ENCODE measurements at places on chromosomes 7 and 10.

- no peak for DNase-seq
Observed at GRCh38 chr10:114303556-114303955, 64.5 kb downstream of the VWA2 start.

DNA sequence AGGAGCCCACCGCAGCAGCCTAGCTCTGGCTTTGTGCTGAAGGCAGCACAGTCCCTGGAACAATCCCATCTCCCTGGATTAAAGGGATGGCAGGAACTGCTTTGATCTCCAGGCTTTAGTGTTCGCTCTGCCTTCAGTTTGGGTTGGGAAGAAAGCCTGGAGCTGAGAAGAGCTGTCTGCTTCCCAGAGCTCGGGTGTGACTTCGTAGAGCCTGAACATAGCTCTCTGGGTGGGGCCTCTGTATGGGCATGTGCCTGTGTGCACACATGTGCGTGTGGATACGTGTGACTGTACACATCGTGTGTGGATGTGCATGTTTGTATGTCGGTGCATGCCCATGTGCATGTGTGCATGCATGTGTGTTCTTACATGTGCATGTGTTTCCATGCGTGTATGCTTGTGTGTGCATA lies 8.7 kb downstream of the ADCY1 start:
- no peak for DNase-seq

GRCh38 chr10:33229252-33229948 lies 105.1 kb downstream of the NRP1 start:
- DNase-seq: no peak

GRCh38 chr10:24415455-24416125 lies 206.7 kb downstream of the KIAA1217 start:
- no peak for DNase-seq

- DNase-seq: no peak
Observed at GRCh38 chr10:49161411-49161997, 26.7 kb downstream of the TMEM273 start.

DNA sequence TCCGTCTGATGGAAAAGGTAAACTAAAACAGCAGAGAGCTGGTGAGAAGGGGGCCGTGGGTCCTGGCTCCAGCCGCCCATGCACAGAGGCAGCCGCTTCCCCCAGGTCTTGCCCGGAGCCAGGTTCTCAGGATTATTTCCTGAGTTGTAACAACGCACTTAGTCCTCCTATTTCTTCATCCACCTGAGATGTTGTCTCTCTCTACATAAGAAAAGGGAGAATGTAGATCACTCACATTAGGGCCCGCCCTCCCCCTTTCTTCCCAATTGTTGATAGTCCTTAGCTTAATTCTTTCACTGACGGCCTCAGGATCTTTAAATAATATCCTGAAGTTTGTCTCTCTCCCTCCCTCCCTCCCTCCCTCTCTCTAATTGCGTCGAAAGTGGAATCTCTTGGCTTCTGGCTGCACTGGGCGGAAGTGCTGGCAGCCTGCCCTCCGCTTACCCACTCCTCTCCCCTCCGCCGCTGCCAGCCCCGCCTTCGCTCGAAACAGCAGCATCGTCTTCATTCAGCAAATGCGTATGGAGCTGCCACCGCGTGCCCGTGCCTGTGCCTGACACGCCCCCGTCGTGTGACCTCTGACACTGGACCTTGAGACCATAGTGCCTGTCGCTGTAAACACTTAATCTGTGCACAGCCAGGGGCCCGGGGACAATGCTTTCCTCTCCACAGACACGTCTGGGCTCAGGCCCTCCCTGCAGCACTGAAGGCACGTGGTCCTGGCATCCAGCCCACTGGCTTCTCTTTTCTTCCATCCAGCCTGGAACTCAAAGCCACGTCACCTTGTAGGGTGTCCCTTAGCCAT lies 174.5 kb upstream of the PPP2R2D start:
- DNase-seq: no peak

DNA sequence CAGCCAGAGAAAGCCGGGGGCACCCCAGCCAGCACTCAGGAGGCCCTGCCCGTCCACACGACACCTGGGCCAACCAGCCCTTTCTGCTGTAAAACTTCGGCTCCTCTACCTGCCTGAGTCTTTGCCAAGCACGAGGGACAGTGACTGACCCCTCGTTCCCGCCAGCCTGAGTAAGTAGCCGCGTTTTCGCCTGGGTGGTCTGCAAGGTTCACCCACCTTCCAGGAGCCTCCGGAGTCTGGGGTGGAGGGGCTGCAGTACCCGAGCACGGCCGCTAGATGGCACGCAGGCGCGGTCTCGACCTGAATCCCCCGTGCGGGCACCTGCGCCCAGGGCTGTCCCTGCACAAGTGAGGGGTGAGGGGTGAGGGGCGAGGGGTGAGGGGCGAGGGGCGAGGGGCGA lies 192.7 kb downstream of the PTPRN2 start:
- no peak for DNase-seq

DNA sequence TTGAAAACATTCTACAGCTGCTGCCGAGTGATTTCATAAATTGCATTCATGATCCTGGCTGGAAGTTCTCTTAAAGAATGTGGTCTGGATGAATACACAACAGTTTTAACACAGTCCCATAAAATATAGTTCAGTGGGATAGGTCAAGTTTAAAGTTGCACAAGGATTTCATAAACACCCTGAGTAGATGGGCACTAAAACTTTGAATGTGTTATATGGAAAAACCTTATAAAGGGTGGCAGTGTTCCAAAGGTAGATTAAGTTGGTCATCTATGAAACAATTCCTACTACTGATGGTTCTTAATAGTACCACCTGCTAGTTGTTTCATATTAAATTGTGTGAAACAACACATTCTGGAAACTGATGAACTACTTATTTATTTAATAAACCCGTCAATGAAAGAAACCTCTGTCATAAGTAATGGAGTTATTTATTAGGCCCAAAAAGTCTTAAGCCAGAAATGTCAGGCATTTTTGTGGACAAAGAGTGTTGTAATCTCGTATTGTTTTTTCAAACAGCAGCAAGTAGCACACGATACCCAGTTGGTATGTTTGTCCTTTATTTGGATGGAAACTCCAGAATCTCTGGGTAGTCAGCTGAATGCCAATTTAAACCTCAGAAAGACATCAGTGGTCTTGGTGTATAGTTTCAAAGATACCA lies 14.3 kb upstream of the RPA3 start:
- no peak for DNase-seq

DNA sequence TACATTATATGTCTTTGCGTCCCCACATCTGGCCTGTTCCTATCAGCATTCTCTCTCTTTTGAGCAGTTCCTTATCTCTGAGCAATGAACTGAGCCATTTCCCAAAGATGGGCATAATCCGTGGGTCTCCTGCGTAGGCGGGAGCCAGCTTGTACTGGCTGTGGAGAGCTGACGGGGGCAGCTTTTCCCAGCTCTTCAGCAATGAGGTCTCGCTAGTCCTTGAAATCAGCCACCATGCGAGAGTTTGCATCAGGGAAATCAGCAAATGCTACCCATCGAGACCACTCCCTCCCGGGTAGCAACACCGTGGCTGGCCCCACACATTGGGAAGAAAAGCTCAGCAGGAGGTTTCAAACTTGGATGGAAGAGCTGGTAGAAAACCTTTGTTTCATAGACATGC lies 51.9 kb upstream of the FAM180A start:
- no peak for DNase-seq

DNA sequence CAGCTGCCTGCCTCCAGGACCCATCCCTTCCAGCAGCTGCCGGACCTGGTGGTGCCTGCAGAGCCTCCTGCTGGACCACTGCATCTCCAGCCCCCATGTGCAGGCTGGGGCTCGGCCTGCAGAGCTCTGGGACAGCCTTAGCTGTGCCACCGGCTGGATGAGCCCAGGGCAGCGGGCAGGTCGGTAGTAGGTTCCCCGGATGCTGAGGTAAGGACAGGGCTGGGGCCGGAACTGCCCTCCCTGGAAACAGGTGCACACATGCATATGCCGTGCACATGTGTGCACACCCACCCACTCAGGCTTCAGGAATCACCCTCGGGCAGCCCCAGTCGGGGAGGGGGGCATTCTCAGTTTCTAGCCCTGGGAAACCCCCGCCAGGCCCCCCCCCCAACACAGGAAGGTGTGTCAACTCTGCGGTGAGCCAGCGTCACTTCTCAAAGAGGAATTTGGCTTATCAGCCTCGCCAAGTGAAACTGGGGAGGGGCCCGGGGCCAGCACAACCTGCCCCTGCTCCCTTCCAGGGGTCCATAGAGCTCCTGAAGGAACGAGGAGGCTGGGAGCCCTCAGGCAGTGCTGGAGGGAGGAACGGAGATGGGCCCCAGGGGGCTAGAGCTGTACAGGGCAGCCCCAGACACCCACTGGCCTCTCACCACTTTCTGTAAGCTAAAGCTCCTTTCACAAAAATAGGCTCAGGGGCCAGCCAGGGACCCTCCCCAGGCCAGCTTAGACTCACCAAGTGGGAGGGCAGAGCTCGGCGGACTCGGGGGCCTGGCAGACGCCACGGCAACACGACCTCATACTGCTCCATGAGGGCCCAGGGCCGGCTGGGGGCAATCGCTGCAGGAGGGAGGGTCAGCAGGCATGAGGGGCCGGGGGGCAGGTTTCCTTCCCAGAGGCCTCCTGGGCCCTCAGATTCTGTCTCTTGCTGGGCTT lies 1.7 kb downstream of the ADAM8 start:
- DNase-seq: peak; percentile 88

- no peak for DNase-seq
Observed at GRCh38 chr10:12473491-12473890, 124.1 kb downstream of the CAMK1D start.

DNA sequence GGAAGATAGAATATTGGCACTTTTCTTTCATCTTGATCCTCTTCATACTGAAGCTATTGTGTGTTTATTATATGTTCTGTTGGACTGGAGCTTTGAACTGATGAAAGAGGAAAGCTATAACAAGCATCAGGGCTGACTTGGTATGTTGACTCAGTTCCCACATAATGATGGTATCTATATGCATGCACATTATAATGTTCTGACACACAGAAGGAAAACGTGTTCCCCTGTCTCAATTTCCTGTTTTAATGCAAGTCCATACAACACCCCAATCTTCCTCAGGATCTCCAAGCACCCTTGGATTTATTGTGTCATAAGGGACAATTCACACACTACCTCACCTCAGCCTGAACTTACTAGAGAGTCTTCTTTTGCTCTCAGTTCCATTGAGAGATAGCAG lies 8.3 kb upstream of the WASL start:
- no peak for DNase-seq

GRCh38 chr7:83957333-83957732 lies 237.3 kb downstream of the SEMA3A start:
- no peak for DNase-seq

GRCh38 chr10:11823989-11824346 lies 812 bp downstream of the PROSER2 start:
- no peak for DNase-seq

- no peak for DNase-seq
Observed at GRCh38 chr7:157464971-157465886, 128.4 kb downstream of the DNAJB6 start.

DNA sequence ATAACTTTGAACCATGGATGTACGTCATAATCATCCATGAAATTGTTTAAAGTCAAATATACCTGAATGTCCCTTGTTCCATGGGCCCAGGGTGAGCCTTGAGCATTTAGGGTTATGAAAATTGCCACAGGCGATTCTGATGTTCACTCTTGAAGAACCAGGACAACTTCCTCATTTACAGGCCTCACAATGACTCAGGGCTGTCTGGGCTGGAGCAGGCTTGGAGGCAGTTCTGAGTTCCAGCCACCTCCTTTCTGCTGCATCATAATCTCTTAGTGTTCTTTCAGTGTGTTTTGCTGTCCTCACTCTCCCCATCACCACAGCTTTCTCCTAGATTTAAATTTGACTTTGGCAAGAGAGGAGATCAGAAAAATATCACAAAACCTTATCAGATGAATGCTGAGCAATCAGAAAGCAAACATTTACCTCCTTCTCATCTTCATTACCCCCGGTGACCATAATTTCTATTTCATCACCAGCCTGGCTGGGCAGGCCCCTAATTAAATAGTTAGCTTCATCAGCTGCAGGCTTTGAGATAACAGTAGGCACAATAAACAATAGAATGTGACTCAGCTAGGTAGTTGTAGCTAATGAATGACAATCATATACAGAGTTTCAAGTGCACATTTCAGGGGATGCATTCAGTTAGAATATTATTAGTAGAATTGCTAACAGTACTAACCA lies 571.0 kb downstream of the SH2D4B start:
- DNase-seq: peak; percentile 57

- DNase-seq: no peak
Observed at GRCh38 chr7:20269726-20270125, 52.5 kb upstream of the MACC1 start.

GRCh38 chr10:132539894-132540293 lies 2.3 kb downstream of the INPP5A start:
- no peak for DNase-seq

- no peak for DNase-seq
Observed at GRCh38 chr10:62121187-62121530, 147.5 kb downstream of the RTKN2 start.

GRCh38 chr7:98805956-98806838 lies 63.6 kb downstream of the TMEM130 start:
- DNase-seq: no peak

GRCh38 chr10:130013335-130014262 lies 49.5 kb upstream of the EBF3 start:
- DNase-seq: no peak

- DNase-seq: no peak
Observed at GRCh38 chr7:158991824-158992621, 135.7 kb downstream of the DYNC2I1 start.

DNA sequence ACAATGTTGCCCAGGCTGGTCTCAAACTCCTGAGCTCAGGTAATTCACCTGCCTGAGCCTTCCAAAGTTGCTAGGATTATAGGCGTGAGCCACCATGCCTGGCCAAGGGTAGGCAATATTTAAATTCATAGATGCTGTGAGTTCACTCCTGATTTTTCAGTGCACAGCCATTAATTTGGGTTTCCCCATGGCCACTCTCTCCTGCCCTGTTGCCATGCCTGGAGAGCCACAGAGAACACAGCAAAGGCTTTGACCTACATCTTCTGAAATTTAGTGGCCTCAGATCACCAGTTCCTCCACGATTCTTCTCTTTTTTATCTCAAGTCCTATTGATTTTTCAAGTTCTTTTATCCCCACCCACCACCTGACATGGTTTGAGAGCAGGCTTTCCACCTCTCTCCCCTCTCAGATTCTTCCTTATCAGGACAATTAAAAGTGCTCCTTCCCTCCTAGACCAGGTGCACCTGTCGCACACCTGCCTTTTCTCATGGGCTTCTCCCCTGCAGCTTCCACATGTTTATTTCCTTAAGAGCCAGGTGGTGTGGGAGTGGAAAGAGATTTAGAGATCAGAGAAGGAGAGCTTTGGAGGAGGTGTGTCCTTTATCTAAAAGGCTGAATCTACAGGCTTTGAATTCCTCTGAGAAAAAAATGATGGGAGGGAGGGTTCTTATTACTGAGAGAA lies 123.8 kb downstream of the ADRA2A start:
- no peak for DNase-seq

- DNase-seq: no peak
Observed at GRCh38 chr10:112753961-112754411, 196.1 kb upstream of the TCF7L2 start.

- DNase-seq: no peak
Observed at GRCh38 chr7:380139-380485, 90.1 kb downstream of the FOXL3 start.

- no peak for DNase-seq
Observed at GRCh38 chr7:253581-254336, 36.2 kb upstream of the FOXL3 start.
